Activated CD8-positive, alpha-beta memory T cell treated with anti-CD3 and anti-CD28 coated beads for 1 hour (primary cell): ENCODE measurements at places on chromosomes 5 and 9.

- no peak for DNase-seq
These were observed 34.3 kb downstream of the ATPSCKMT start for GRCh38 chr5:10215366-10215765.

- DNase-seq, result no peak
These were observed 284.7 kb downstream of the FANCC start for GRCh38 chr9:95032580-95033341.

- no peak for DNase-seq
These were observed at the start of gene FAM81B for GRCh38 chr5:95390812-95391492. FAM81B (plus strand) TSS chr5:95391366; CDS start chr5:95391390, 24 bp downstream.

DNA sequence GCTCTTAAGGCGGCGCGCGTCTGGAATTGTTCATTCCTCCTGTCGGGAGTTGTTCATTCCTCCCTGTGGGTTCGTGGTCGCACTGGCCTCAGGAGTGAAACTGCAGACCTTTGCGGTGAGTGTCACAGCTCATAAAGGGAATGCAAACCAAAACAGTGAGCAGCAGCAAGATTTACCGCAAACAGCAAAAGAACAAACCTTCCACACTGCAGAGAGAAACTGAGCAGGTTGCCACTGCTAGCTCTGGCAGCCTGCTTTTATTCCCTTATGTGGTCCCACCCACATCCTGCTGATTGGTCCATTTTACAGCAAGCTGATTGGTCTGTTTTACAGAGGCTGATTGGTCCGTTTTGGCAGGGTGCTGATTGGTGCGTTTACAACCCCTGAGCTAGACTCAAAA, 1365.3 kb upstream of the WWC1 start:
- DNase-seq, result no peak

- DNase-seq, result no peak
These were observed 185.3 kb downstream of the FAM170A start for GRCh38 chr5:119814655-119815054.

DNA sequence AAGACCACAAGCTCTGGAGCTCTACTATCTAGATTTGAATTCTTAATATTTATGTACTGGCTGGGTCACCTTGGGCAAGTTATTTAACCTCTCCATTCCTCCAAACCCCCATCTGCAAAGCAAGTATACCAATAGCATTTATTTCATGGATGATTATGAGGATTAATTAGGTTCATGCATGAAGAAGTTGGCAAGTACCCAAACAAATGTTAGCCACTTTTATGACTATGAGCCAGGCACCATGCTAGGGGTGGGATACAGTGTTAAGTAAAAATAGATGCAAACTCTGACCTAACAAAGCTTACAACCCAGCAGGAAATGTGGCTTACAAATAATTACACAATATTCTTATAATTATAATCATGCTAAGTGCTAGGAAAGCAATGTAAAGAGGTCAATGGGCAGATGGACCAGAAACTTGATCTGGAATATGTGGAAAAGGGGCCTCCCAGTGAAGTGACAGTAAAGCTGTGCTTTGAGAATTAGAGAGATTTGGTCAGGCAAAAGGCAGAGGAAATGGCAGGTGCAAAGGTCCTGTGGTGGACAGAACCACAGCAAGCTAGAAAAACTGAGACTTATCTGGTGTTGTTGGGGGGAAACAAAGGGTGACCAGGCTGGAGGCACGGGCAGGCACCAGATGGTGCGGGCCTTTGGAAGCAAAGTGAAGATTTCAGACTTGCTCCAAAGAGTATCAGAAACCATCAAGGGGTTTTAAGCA, 525.2 kb upstream of the TRPC7 start:
- no peak for DNase-seq

DNA sequence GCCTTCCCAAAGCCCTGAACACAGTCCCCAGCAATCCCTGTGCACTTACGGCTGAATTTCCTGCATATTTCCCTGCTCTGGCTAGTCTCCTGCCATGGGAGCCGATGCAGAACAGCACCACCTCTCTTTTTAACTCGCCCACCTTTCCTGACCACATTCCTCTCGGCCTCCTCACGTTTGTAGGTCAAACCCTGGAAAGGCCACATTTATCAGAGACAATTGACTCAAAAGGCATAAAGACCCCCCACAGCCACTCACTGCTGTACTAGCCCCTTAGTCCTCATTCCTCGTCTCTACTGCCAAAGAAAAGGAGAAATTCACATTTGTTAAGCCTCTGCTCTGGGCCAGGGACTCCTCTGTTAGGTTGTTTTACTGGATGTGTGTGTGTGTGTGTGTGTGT, 43.6 kb downstream of the ENC1 start:
- DNase-seq, result no peak

DNA sequence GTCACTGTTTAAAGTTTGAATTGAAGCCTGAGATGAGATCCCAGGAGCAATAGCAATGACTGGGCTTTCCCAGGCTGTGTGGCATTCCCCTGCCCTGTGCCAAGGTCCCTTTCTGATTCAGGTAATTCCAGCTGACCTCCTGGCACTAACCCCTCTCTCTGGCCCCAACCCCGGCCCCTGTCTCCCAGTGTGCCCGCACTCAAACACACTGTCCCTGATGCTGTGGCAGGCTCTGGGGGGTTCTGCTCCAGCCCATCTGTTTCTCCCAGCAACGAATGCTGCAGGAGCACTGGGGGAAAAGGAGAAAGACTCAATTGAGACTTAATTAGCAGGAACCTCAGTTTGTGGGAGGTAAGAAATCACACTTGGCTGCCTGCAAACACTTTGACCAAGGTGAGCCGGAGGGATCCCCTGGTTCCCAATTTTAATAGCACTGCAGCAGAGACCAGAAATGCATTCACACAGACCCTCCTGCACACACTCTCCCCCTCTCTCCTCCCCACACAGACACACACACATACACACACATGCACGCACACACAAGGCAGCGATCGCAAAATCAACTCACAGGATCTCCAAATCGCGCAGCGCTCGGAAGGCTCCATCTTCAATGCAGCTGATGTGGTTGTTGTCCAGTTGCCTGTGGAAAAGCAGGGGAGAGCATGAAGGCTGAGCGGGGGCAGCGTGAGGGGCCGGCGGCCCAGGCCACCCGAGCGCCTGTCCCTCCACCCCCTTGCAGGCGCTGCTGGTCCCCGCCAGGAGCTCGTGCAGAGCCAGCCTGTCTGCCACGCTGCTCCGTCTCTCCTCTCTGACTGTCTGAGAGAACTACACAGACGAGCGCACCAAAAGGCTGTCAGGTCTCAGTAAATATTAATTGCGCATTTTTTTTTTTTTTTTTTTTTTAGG, 265.1 kb upstream of the PANK3 start:
- DNase-seq, result no peak

GRCh38 chr9:26694381-26695297, 198.0 kb downstream of the CAAP1 start:
- no peak for DNase-seq

GRCh38 chr5:149210225-149210624, 61.4 kb upstream of the AFAP1L1 start:
- DNase-seq, result no peak

GRCh38 chr5:84088996-84089395, 295.7 kb downstream of the EDIL3 start:
- no peak for DNase-seq

GRCh38 chr5:1401536-1402138, 43.6 kb downstream of the SLC6A3 start:
- DNase-seq, result no peak

DNA sequence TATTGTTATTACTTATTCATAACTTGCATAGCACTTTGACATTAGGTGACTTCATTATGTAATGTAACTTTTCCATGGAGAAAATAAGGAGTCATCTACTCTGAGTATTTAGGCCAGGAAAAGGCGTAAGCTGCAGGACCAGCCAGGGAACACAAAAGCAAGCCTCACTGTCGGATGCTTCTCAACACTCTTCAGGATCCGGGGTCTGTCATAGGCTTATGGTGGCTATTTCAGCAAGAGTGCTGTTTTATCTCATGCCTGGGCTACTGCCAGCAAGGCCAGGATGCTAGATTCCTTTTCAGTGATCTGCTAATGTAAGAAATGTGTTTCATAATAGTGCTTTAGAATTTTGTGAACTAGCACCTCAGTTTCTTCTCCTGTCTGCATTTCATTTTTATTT, 162.4 kb downstream of the CHSY3 start:
- DNase-seq, result no peak
